ENCODE measurements at places on chromosomes 2 and 18.

GRCh38 chr2:214808981-214809750 lies at the start of gene BARD1:
Gene BARD1 (minus strand): TSS chr2:214809683. CDS start chr2:214809569, 114 bp downstream.
- DNase-seq, result peak; percentile 91

GRCh38 chr2:232336241-232336736 lies 42.3 kb upstream of the ALPP start:
- DNase-seq, result no peak

DNA sequence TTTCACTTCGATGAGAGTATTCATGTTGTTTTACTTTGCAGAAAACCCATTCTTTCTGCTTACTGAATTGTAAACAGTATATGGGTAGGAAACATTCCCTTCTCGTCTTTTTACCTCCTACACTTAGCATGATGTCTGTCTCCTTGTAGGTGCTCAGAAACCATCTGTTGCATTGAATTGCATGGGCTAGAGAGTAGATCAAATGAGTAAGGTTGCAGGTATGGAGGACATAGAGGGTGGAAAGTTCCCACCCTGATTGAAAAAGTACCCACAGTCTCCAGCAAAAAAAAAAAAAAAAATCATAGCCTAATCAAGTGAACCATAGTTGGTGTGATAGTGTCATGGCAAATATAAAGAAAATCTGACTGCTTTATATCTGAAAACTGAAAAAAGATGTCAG lies 1.7 kb downstream of the CYTIP start:
- DNase-seq, result no peak

DNA sequence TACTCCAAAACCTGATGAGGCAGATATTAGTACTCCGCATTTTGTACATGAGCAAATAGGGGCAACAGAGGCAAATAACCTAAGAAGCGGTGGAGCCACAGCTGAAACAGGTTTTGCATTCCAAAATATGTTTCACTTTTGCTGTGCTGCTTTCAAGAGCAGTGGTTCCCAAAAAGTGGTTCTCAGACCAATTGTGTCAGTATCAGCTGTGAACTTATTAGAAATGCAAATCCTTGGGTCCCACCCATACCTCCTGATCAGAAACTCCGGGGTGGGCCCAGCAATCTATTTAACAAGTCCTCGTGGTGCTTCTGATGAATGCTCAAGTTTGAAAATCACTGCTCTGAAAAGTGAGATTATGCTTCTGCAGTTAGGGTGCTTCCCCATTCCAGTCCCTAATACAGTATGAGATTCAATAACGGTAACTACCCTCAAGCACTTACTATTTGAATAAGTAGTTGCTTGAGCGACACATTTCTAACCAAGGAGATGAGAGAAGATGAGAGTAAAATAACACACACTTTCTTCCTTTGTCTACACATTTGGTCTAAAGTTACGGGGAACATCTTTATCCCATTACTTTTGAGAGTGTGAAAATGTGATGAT lies 17.8 kb upstream of the TCF4 start:
- no peak for DNase-seq

DNA sequence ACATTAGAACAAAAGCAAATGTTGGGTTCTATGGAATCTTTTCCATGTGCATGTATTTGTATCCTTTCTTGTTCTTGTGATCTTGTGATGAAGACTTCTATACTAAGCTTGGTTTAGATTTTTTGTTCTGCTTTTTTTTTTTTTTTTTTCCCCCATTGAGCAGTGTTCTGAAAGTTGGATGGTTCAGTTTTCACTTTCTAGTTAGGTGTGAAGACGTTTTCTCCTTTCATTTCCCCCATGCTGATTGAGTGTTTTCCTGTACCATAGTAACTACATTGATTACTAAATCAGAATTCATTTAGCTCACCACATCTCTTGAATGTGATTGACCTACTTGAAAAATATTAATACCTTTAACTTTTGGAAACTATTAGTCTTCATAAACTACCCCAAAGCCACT lies 34.1 kb downstream of the NOP58 start:
- DNase-seq, result no peak

- no peak for DNase-seq
Measured at GRCh38 chr18:44724105-44724778, 43.6 kb downstream of the SETBP1 start.

GRCh38 chr2:29016504-29016903 lies 35.4 kb downstream of the TOGARAM2 start:
- no peak for DNase-seq

DNA sequence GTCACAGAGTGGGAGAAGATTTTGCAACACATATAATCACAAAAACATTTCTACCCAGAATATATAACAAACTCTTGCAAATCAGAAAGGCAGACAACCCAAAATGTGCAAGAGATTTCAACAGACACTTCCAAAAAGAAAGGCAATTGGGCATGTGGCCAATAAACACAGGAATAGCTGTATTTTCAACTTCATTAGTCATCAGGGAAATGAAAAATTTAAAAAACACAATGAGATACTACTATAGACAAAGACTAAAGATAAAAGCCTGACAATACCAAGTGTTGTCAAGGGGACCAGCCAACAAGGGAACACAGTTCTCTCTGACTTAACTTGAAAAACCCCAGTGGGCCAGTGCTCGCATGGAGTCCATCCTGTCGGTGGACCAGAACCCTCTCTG lies 40.5 kb downstream of the MTHFD2 start:
- peak; percentile 68 for DNase-seq

DNA sequence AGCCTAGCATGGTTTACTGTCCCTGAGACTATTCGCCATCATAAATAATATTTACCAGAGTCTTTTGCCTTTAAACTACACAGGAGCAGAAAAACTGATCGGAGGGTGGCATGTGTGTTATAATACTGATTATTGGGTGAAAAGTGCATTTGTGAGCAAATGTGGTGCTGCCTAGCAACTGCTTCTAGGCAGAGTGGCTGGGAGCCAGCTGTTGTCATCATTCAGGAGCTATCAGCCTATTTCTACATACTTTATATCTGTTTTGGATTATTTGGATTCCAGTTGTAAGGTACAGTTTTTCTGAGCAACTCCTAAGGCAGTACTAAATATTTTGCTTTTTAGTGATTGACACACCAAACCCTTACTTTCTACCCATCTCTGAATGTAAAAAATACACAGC lies 75.0 kb upstream of the MSTN start:
- DNase-seq, result peak; percentile 5

DNA sequence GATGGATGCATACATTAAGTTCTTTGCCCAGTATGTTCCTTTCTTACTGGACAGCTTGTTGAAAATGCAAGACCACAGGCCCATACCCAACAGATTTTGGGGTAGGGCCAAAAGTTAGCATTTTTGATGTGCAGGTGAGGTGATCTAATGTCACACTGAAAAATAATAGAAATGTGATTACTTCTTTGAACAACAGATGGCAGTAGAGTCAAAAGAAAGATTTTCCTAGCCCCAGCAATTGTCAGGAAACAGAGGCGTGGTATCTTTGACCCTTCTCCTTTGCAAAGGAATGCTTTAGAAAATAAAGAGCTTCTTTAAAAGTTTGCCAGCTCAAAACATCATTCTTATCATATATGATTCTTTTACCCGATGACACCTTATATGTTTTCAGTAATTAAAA lies 343.6 kb upstream of the SYT4 start:
- DNase-seq, result no peak

DNA sequence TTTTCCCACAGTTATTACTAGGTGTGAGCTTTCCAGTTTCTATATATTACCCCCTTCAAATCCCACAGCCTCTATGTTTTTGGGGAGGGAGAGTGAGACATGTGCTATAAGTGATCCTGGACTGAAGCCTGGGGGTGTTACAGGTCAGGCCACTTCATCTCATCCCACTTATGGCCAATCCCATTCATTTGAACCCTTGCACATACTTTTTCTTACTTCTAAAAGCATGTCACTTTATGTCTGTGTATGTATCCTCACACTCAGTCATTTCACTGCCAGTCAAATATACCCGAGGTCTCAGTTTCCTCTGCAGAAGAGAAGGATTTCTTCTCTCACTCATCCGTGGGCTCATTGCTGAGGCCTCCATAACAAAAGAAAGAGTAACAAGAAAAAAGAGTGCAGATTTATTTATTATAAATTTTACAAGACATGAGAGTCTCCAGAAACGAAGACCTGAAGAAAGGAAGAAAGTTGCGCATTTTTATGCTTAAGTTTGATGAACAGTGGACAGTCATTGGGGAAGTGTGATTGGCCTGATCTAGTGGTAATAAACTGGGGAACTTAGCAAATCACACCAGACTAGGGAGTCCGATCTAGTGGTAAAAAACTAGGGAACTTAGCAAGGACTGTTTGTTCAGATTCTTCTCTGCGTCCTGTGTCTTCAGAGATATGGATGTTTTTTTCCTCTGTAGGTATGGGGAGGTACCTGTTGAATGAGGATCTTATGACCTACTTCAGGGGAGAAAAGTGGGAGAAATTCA lies 52.1 kb downstream of the ICOS start:
- DNase-seq, result no peak

DNA sequence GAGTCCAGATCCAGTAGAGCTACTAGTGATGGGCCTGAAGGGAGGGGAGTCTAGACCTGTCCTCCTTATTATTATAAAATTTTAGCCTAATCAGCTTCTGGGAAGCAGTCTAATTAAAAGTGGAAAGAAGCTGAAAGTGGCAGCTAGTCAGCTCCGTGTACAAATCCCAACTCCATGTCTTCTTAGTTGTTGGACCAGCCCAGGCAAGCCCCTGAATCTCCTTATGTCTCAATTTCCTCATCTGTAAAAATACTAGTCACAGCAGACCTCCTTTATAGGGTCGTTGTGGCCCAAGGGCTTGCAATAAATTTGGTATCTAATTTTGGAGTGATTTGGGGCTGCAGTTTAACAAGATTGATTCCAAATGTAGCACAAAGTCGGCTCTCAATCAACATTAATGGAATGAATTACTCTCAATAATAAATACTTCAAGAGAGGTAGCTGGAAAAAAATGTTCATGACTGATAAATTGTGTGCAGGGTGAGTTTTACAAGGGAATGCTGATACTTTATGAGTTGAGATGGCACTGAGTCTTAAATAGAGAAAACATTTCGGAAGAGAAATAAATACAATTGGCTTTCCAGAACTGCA lies 118.3 kb upstream of the NDUFV2 start:
- no peak for DNase-seq

GRCh38 chr2:127356531-127356930 lies 31.2 kb downstream of the MAP3K2 start:
- DNase-seq, result no peak

GRCh38 chr2:152304836-152305235 lies 30.1 kb upstream of the FMNL2 start:
- no peak for DNase-seq

GRCh38 chr2:36406296-36406695 lies 50.7 kb downstream of the CRIM1 start:
- DNase-seq, result no peak

- no peak for DNase-seq
Measured at GRCh38 chr18:38611036-38611964, 1045.7 kb upstream of the CELF4 start.

DNA sequence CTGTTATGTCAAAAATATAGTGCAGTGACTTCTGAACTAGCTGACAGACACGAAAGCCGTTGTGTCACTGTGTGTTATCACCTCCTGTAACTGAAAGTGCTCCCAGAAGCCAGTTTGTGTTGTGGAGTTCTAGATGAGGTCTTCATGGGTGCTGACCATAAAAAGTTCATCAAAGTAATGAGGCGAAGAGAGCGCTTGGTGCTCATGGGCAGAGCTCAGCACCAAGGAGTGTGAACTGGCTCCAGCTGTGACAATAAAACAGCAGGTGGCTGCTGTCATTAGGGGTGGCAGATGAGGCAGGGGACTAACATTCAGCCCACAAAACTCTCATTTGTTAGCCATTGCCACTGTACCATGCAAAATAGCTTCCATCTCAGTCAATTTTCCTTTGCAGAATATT lies 151.1 kb downstream of the ZNF407 start:
- DNase-seq, result no peak

DNA sequence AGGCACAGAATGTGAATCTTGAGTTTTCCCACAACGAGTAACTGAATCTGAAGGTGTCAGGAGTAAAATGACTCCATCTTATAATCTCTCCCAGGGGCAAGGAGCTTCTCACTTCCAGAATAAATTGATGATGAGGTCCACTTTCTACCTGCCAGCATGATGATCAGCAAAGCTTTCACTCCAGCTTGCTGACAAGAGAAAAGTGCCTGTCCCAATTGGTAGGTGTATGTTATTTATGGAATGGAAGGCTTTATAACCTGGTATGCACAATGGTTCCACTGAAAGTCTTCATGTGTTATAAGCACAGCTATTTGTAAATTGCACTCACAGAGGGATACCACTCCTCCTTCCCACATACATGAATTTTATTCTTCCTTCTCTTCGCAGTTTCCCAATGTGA lies 401.0 kb upstream of the UBE2E3 start:
- DNase-seq, result no peak

GRCh38 chr2:9971105-9971818 lies 19.8 kb downstream of the GRHL1 start:
- no peak for DNase-seq

GRCh38 chr2:174025271-174026121 lies 60.3 kb upstream of the SP3 start:
- DNase-seq, result peak; percentile 92

DNA sequence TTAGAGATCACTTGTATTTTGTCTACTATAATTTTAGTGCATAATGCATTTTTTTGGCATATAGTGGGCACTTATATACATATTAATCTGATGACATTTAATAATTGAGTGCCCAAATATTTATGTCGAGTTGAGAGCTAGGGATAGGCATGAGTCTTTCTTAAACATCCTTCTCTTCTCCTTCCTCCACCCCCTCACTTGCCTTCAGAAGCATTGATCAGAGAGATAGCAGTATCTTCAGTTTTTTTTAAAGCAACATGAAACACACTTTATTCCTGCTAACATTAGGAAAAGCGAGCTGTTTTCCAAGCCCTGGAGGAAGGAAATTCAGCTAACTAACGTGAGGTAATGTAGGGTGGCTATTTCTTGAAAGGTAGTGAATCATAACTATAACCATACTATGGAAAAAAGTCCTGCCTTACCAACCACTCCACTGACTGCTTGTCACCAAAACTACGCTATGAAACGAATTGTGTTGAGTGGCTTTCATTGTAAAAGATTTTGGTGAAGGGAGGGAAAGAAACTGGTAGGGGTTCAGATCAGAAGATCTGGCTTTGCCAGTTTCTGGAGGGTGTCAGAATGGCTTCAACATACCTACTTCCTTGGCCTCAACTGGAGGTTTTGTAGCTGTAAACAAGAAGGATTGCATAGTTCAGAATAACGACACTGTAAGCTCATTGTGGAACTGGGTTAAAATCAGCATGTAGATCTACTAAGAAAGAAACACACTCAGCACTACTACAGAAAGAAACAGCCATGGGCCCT lies 2.3 kb upstream of the ITGA4 start:
- no peak for DNase-seq

- DNase-seq, result peak; percentile 94
Measured at GRCh38 chr2:74003494-74004211, 18.9 kb downstream of the TET3 start.

DNA sequence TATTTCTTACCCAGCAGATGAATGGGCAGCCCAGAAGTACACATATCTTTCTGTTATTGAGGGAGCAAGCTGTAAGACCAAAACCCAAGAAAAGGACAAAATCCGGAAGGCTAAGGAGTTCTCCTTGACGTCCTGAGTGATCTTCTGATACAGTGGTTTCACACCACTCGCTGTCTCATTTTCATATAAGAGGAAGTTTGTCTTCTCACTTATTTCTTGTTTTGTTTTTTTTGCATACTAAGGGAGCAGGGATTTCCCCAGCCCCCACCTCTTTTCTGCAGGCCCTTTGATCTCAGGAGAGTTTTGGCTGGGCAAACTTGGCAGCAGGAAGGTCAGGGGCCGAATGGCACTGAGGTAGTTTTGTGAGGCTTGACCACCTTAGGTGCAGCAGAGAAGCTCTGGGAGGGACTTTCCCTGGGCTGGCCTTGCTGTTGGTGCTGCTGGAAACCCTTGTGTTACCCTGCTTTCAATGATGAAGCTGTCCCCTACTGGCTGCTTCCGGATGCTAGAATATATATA lies 13.3 kb downstream of the CHRNA1 start:
- no peak for DNase-seq

All from osteoblast (primary cell).